Stimulated activated CD8-positive, alpha-beta memory T cell treated with anti-CD3 and anti-CD28 coated beads, Interleukin-15, amount 100 ng/mL, for 1 hour (primary cell): ENCODE measurements at places on chromosomes 11 and 22.
A peak's percentile ranks its signal among the peaks of the same experiment; 100 is the strongest.

- DNase-seq = no peak
Observed at GRCh38 chr22:33315954-33316353, 257.8 kb upstream of the SYN3 start.

DNA sequence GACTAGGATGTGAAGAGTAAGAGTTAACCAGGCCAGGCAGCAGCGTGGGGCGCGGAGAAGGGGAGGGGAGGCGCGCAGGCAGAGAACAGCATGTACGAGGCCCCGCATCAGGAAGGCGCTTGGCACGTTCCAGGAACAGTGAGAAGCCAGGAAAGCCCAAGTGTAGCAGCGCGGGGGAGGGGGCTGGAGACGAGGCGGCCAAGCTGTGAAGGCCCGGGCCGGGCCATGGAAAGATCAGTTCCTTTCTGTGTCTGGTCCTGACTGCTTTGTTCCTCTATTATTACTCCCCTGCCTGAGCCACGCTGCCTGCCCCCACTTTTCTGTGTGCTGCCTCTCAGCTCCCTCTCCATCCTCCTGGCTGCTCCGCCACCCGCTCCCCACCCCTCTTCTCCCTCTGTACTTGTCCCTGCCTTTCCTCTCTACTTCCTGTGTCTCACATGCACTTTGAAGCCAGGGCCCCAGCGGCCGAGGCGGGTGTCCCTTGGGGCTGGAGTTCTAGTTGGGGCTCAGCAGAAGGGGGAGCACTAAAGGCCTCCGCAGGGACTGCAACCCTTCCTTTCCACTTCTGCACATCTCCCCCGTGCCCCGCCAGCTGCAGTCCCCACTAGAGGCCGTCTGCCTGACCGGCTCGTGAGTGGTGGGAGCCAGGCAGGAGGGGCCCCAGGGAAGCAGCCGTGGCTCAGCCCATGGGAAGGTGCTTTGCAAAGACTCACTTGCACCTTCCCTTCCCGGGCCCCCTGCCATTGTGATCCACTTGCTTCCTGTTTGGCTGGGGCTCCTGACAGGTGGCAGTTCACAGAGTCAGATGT is 63.7 kb downstream of the PRDM11 start:
- no peak for DNase-seq

DNA sequence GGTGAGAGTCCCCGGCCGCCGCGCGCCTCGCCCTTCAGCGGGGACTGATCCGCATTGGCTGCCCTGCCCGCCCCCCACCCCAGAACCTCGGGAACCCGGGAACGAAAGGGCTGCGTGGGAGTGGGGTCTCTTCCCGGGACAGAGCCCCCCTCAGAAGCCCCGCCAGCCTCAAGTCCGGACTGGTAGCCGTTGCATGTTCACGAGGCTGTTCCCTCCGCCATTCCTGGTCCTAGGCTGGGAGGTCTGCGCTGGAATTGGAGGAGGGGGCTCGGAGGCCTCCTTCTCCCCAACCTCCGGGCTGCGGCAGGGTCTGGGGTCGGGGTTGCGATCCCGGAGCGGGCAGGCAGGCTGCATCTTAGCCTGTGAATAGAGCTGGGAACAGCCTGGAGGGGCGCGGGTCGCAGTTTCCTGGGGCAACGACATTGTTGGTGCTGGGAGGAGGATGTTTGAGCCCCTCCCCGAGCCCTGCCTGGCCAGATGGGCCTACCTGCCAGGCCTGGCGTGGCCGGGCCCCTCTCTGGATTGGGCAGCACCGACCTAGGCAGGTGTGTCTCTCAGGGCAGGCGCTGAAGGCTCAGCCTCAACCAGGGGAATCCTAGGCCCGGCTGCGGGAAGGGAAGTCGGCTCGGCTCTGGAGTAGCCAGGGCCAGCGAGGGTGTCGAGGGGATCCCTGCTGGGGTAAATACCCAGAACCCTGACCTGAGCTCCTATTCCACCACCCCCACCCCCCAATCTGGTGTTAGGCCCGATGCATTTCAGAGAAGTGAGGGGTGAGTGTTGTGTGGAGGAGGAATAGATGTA is 670 bp downstream of the MAPK8IP1 start:
- no peak for DNase-seq

GRCh38 chr11:133500936-133501335 is 31.4 kb downstream of the OPCML start:
- no peak for DNase-seq

DNA sequence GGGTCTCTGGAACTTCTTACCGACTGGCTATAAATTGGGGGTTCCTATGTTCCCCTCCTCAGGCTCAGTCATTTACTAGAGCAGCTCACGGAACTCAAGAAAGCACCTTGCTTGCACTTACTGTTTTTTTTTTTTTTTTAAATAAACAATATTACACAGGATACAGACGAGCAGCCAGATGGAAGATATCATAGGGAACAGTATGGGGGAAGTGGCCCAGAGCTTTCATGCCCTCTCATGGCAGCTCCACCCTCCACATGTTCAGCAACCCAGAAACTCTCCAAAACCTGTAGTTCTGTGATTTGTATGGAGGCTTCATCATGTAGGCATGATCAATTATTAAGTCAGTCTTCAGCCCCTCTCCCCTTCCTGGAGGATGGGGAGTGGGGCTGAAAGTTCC is 7.5 kb downstream of the UVRAG start:
- no peak for DNase-seq

DNA sequence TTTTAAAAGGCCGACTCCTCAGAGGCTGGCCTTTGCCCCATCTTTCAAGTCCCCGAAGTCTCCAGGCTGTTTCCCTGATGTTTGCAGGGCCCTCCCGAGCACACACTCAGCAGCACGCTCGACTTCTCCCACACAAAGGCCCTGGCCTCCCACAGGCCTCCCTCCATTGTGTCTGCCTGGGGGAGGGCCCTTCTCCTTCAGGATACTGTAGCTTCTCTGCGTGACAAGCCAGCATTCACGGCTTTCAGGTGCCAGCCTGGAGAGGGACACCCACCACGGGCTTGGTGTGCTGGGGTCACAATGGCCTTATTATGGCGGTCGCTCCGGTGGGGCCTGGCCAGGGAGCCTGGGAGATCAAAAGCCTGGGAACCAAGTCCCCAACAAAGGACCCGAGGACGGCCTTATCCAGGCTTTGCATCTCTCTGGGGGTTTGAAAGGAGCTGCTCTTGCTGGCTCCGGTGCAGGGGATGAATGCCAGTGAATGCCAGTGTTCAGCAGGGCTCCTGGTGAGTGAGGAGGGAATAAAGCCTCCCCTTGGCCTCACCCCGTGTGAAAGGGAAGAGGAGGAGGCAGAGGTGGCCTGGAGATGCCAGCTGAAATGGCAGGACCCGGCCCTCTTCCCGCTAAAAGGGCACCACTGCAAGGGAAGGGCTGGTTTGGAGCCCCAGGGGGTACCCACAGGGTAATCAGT is 55.0 kb downstream of the TRAF6 start:
- DNase-seq = no peak

- DNase-seq = no peak
Observed at GRCh38 chr11:22597062-22597461, 28.6 kb downstream of the FANCF start.

- no peak for DNase-seq
Observed at GRCh38 chr11:118634431-118635236, 27.2 kb downstream of the PHLDB1 start.

GRCh38 chr22:23373601-23374000 is 193.3 kb downstream of the BCR start:
- DNase-seq = no peak

GRCh38 chr11:27233654-27234042 is 129.4 kb downstream of the CCDC34 start:
- no peak for DNase-seq

DNA sequence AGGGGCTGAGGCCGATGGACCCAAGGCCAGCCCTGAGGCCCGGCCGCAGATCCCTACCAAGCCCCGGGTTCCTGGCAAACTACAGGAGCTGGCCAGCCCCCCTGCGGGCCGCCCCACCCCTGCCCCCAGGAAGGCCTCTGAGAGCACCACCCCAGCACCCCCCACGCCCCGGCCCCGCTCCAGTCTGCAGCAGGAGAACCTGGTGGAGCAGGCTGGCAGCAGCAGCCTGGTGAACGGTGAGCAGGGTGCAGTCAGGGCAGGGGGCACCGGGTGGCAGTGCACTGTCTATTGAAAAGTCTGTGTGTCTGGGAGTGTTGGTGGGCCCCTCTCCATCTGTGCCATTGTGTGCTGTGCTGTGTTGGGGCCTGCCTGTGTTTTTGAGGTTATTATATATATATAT is 16.1 kb downstream of the MICALL1 start:
- DNase-seq = no peak

GRCh38 chr11:125299061-125299615 is 134.6 kb downstream of the PKNOX2 start:
- DNase-seq = no peak

DNA sequence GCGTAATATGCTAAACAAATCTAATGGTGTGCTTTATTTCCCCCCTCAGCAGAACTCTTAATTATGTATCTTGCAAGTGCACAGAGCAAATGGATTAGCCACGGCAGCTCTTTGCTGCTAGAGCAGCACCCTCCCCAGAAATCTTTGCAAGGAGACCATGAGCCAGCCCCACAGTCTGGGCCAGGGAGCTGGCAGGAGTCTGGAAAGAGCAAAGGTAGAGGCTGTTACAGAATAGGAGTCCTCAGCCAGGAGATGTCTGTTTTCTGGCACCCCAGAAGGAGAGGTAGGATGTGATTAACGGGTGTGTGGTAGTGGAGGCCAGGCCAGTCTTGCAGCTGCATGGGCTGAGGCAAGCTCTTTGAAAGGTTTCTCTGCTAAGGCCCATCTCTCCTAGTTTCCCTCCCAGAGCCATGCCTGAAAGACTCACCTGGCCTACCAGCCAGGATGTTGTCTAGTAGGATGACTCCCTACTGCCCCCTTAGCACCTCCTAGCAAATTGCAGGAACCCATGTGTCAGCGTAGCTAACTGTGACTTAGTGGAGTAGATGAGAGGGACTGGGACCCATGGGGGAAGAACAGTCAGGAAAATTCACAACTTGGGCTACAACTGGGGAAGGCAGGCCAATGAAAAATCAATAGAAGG is 557.2 kb downstream of the BUD13 start:
- no peak for DNase-seq

GRCh38 chr22:38040953-38041759 is 16.0 kb upstream of the PICK1 start:
- DNase-seq = no peak

- DNase-seq = no peak
Observed at GRCh38 chr11:116257092-116257491, 515.7 kb downstream of the BUD13 start.

DNA sequence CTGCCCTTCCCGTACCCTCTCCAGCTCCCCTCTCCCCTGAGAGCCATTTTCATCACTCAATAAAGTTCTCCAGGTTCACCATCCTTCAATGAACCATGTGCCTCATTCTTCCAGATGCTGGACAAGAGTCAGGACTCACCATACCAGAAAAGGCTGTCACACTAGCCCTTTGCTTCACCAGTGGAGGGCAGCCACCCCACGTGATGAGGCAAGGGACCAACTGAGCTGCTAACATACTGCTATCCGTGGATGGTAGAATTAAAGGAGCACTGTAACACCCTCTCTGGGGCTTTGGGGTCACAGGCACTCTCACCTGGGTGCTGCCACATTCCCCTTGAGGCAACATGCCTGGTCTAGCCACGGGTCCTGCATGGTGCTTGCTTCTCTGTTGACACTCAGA is 13.1 kb upstream of the OR5I1 start:
- no peak for DNase-seq

GRCh38 chr22:19886605-19887255 is 32.1 kb upstream of the GNB1L start:
- DNase-seq = no peak

GRCh38 chr11:10455637-10456487 is 798 bp downstream of the AMPD3 start:
- DNase-seq = peak; percentile 33

DNA sequence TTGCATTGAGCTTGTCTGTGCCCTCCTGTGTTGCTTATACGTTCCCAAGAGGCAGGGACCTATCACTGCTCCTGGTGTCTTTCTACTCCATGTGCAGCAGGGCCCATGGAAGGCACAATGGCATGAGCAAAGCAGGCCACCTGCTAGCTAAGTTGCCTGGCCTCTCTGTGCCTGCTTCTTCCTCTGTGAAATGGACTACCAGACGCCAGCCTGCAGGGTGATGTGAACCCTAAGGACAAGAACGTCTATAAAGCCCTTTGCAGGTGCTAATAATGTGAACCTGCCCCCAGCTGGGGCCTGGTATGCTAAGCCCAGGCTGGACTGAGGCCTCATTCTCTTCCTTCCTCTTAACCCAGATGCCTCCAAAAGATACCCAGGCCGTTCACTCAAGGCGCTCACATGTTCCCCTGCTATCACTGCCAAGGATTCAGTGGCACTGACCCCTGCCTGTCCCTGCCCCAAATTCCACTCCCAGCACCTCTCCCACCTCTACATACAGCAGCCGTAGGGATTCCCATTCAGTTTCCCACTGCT is 4.0 kb downstream of the GUCD1 start:
- no peak for DNase-seq

GRCh38 chr11:61675826-61676225 is 4.4 kb upstream of the DAGLA start:
- DNase-seq = no peak
